ENCODE measurements at places on chromosomes 16 and 17.

- DNase-seq: no peak
Observed at GRCh38 chr17:30824002-30824355, 513 bp downstream of the CRLF3 start.

DNA sequence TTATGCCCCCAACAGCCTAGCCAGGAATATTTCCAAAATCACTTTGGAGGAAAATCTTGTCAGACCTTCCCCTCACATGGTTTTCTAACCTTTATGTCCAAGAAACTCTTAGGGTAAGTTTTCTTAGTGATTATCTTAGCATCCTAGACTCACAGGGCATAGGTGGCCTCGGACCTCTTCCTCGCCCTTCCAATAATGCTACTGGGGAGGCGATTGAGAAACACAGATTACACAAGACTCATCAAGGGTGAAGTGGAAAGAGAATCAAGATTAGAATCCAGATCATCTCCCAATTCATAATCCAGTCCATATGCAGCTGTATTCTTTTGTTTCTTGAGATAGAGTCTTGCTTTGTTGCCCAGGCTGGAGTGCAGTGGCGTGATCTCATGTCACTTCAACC lies 358.4 kb upstream of the CDH5 start:
- no peak for DNase-seq

DNA sequence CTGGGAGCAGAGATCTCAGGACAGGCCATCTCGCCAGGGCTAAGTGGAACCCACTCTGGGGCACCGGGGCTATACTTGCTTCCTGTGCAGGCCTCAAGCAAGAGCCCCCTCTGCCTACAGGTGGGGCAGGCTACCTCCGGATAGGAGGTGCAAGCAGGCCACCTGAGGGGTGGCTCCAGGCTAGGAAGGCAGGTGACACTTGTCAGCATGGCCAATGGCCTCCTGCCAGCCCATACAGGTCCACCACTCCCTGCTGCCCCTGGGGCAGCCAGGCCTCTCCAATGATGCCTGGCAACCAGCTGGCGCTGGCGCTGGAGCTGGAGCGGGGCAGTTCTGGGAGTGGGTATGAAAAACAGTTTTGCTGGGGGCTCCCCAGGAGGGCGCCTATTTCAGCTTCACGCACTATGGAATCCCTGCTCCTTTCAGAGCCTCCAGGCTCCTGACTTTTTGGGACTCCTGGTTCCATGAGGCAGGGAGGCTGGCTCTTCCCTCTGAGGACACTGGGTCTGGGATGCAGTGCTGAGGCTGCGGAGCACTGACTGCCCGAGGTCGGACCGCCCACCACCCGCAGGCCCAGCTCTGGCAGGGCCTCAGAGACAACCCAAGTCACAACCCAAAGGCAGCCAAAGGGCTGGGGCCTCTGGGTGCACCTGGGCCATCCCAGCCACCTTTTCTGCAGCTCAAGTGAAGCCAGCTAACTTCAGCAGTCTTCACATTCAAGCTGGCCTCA lies 8.4 kb upstream of the SREBF1 start:
- no peak for DNase-seq

DNA sequence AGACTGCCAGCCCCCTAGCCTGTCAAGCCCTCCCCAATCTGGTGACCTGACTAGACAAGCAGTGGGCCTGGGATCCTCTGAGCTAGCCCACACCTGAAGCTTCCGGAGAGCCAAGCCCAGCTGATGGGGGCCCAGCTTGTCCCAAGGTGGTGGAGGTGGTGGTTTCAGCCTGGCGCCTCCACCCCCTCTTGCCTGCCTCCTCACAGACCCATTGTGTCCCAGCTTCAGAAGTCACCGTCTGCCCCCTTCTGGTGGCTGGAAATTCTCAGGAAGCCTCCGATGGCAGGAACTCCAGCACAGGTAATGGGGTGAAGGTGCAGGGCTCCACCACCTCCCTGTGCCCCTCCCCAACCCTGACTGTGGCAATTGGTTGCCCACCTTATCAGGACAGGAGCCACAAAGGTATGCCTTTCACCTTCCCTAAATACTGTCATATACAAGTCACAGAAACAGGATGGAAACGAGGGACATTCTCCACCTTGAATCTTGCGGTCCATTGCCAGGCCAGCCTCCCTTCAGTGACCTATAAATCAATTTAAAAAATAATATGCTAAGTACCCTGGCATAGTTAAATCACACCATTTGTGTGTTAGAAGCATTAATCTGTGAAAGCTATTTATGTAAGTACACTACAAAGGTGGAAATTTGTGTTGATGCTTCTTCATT lies 66.0 kb upstream of the ZNF423 start:
- peak; percentile 76 for DNase-seq

GRCh38 chr16:68055395-68055794 lies 29.8 kb upstream of the NFATC3 start:
- DNase-seq: no peak

DNA sequence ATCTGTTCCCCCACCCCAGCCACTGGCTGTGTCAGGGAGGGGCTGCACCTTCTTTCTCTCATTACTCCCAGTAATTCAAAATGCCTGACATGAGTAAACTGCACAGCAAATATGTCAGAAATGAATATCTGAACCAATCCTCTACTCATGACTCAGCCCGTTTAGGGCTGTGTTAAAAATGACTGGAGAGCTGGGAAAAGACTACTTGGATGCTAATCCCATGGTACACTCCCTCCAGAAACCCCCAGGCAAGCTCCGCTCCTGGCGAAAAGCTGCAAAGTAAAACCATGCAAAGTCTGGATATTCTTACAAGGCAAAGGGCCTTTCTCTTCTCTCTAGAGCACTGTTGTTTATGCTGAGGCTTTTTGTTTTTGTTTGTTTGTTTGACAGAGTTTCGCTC lies 448.1 kb upstream of the DYNLRB2 start:
- DNase-seq: no peak

DNA sequence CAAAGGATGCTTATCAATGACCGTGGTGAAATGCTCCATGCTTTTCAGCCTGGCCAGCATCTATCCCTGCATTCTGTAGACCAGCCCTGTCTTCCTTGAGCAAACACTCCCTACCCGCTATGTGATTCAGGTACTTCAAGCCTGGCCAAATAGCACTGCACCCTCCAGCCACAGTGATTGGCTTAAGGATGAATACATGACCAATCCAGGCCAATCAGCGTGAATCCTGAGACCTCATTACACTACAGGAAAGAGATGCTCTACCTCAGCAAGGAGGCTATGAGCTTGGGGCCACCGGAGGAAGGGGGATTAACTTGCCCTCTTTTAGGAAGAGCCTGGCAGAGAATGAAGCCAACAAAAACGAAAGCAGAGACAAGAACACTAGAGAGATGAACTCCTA lies 162.5 kb downstream of the ZNF423 start:
- no peak for DNase-seq

GRCh38 chr16:74982256-74982655 lies 2.7 kb downstream of the WDR59 start:
- DNase-seq: no peak

DNA sequence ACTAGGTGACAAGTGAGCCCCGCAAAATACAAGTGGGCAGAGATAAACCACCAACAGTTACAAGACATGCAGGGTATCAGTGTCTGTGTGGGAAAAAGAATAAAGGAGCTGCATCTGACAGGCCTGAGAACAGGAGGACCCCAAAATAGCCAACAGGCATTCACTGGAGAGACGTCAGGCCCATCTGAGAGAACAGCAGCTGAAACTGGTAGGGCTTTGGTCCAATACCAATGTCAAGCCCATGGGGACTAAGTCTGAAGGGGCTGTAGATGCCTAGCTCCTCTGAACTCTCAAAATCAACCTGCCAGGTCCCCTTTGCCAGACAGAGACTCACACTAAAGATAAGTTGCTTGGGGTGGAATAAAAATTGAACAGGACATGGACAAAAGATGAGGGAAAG lies 30.5 kb upstream of the TANC2 start:
- DNase-seq: no peak

- DNase-seq: no peak
Observed at GRCh38 chr17:76556765-76557367, 17.0 kb downstream of the PRCD start.

DNA sequence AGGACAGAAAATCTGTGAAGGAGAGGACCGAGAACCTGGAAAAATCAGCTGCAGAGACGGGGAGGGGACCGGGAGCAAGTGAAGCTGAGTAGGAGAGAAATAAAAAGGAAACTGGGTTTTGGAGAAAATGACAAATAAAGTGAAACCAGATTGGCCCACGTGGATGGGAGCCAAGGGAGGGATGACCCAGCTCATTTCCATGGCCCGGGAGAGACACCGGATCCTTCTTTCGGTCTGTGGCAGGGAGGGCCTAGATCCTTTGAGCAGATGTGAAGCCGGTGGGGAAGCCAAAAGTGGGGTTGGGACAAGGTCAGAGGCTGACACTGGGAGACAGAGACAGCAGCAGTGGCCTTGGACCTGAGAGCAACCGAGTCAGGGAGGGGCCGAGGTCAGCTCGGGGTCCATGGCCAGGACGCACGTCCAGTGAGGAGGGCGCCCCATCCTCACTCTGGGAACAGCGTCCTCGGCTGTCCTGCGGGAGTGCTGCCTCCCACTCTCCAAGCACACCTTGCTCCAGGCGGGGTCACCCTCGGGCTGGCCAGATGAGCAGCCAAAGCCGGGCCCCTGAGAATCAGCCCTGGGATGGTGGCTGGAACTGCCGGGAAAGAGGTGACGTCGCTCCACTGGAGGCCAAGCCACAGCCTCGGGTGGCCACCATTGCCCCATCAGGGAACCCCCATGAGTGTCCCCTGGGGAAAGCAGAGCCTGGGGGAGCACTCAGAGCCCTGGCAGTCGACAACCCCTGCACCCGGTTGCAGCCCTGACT lies 50.8 kb upstream of the CDR2 start:
- DNase-seq: peak; percentile 93

- no peak for DNase-seq
Observed at GRCh38 chr17:8710813-8711212, 33.8 kb downstream of the CCDC42 start.

DNA sequence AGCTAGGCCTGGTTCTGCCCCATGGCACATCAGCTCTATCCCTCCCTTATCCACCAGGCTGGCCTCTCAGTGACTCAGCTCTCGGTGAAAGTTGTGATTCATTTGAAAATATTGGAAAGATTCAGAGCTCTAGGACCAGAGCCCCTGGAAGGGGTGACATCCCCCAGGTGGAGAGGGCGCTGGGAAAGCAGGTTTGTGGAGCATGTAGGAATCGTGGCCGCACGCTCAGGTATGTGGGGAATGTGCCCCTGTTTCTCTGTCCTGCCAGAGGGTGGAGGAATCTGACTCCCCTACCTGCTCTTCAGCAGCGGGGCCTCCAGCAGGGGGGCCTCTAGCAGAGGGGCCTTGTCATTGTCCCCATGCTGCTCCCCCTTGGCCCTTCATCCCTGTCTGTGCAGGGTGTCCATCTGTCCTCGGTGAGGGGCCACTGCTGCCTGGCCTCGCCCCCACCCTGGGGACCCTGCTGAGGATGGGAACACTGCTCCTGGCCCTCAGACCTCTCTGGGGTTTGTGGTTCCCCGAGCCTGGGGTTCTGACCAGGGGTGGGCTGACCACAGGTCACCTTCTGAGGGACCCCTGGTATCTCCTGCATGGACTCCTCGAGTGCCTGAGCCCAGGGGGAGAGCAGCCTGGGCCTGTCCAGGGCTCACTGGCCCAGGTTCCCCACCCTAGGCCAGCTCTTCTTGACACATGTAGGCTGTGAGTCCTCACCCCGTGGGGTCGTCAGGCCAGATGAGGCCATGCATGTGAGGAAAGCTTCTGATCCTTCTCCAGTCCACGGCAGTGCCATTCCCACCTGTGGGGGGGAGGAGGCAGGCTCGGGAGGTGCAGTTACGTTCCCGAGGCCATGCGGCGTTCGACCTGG lies 47.5 kb downstream of the NT5M start:
- no peak for DNase-seq

GRCh38 chr16:85908889-85909589 lies 10.1 kb downstream of the IRF8 start:
- DNase-seq: peak; percentile 60

- no peak for DNase-seq
Observed at GRCh38 chr17:62780951-62781350, 27.2 kb downstream of the MARCHF10 start.

- no peak for DNase-seq
Observed at GRCh38 chr17:30996486-30996885, 25.6 kb downstream of the RNF135 start.

GRCh38 chr17:17603178-17603894 lies 11.8 kb upstream of the PEMT start:
- no peak for DNase-seq

DNA sequence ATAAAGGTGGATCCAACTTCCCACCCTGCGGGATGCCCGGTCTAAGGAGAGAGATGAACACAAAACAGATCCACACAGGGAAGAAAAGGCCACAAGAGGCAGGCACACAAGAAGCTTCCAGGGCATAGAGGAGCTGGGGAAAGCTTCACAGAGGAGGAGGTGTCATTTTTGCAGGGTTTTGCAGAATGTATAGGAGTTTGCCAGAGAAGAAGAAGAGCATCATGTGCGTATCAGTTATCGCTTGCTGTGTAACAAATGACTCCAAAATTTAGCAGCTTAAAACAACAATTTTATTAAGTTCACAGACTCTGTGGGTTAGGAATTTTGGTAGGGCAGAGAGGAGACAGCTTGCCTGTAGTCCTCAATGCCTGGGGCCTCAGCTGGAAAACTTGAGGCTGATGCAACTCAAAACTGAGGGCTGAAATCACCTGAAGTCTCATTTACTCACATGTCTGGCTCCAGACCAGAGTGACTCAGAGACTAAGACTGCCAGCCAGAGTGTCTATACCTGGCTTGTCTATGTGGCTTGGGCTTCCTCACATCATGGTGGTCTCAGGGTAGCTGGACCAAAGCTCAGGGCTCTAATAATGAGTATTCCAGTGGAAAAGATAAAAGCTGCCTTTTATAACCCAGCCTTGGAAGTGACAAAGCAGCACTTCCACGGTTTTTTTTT lies 33.9 kb upstream of the ZNF423 start:
- no peak for DNase-seq

DNA sequence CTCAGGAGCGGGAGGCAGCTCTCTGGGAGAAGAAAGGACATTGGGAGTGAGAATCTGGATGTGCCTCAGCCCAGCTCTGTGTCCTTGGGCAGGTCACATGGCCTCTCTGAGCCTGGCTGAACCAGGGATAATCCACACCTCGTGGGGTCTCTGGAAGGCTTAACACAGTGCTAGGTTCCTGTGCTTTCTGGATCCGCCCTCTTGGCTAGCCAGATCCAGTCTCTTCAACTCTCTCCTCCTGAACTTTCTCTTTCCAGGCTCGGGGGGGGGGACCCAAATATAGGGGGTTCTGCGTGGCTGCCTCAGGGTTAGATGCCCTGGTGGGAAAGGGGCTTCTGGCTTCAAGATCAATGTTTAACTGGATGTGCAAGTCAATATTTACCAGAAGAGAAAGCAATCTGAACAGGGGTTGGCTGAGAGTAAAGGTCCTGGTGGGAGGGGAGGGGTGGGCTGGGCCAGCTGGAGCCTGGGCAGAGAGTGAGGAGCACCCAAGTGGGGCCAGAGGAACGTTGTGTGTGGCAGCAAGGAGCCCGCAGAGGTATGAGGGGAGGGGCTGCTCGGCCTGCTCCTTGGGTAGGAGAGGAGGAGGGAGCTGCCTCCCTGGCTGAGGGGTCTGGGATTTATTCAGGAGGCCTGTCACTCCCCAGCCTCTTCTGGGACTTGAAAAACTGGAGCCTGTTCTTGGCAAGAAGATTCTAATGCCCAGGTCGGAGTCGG lies at the start of gene SERPINF2:
TSS of gene SERPINF2 (plus strand) at position 501 of the 717 bp plus-strand sequence. CDS start 2,125 bp downstream, outside the sequence.
- DNase-seq: peak; percentile 14

Measured in right hindlimb (tissue), 1 donor.